ENCODE measurements at places on chromosomes 4 and X. TPM values are rescaled to one million over a fixed set of nuclear protein-coding genes. Genes with fewer than 3 reads are reported as not detected.

DMP1 gene
- not detected for total RNA-seq

DCAF8L2 gene
- total RNA-seq, result not detected

HSPA4L gene
- total RNA-seq, result not detected

MAP7D2 gene
- total RNA-seq, result 0.11 TPM

TENM3 gene
- not detected for total RNA-seq

ADH1C gene
- not detected for total RNA-seq

PPARGC1A gene
- not detected for total RNA-seq

OCRL gene
- 2.1 TPM for total RNA-seq

FAM184B gene
- not detected for total RNA-seq

SPIN3 gene
- 1.4 TPM for total RNA-seq

FRG1 gene
- 67.9 TPM for total RNA-seq

FHDC1 gene
- total RNA-seq, result not detected

PLRG1 gene
- 55.1 TPM for total RNA-seq

AIMP1 gene
- 69.3 TPM for total RNA-seq

VCX3A gene
- not detected for total RNA-seq

LEF1 gene
- total RNA-seq, result 335 TPM

CPLX1 gene
- 1.1 TPM for total RNA-seq

NDST3 gene
- total RNA-seq, result not detected

TLR3 gene
- total RNA-seq, result 0.44 TPM

CXCL11 gene
- total RNA-seq, result not detected

DRD5 gene
- total RNA-seq, result not detected

ADGRL3 gene
- total RNA-seq, result not detected

PLK4 gene
- 5.9 TPM for total RNA-seq

MAOA gene
- not detected for total RNA-seq

FDCSP gene
- total RNA-seq, result not detected
